RWPE1 (cell line): ENCODE measurements at places on chromosomes 1 and 21.

GRCh38 chr1:59673573-59674450 is 140.9 kb upstream of the HOOK1 start:
- peak; percentile 92 for DNase-seq

DNA sequence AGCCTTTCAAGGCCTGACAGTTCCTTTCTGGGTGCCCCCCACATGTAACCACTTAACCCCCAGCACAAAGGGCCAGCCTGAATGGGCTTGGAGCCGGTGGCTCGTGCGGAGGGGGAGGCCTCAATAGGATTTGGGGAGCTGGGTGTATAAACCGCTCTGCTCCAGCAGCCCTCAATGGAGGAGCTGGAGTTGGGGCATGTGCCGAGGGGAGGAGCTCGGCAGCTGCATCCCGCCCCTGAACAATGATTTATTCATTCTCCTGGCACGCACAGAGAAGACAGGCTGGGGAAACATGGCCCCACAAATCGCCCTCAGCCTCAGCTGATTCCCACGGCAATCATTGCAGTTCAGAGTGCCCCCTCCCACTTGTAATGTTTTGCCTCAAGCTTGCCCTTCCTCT is 6.9 kb upstream of the C1orf216 start:
- DNase-seq = no peak

GRCh38 chr21:35923971-35924370 is 136.4 kb downstream of the SETD4 start:
- no peak for DNase-seq

- no peak for DNase-seq
These were observed 548.6 kb downstream of the LTN1 start for GRCh38 chr21:28444111-28444510.

- DNase-seq = no peak
These were observed 40.9 kb downstream of the FCRL3 start for GRCh38 chr1:157659576-157660247.

- no peak for DNase-seq
These were observed 35.0 kb upstream of the SLC2A1 start for GRCh38 chr1:42993502-42994136.

GRCh38 chr1:118783095-118783758 is 204.9 kb downstream of the TBX15 start:
- no peak for DNase-seq

- no peak for DNase-seq
These were observed 48.7 kb downstream of the EIF2D start for GRCh38 chr1:206563367-206564207.

DNA sequence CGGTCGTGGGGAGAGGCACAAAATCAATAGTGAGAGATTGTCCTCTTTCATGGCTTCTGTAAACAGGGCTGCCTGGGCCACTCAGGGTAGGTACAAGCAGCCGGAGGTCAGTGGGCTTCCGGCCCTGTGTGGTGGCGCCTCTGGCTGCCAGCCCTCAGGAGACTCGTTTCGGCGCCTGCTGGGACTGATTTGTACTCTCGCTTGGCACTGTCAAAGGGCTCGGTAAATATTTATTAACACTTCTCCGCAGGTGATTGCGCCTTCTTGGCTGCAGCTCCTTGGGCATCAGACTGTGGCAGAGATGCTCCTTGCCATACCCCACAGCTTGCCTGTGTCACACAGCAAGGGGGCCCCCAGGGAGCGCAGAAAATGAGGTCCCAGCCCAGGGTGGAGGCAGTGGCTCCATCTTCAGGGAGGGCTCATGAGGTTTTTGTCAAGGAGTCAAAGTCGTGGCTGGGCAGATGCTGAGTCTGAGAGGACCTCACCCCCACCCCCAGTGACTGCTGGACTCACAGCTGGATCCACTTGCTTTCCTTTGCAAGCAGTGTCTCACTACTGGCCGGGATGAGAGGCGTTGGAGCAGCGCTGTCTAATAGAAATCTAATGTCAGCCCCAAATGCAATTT is 262.5 kb downstream of the GRIK3 start:
- no peak for DNase-seq

GRCh38 chr1:55144886-55145285 is 70.3 kb downstream of the USP24 start:
- no peak for DNase-seq

DNA sequence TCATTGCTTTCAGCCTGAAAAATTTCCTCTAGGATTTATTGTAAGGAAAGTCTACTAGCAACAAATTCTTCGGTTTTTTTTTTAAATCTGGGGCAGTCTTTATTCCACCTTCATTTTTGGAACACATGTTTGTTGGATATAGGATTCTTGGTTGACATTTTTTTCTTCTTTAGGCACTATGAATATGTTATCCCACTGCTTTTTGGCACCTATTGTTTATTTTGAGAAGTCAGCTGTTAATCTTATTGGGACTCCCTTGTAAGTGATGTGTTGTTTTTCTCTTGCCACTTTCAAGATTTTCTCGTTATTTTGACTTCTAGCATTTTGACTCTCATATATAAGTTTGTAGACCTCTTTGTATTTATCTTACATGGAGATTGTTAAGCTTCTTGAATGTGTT is 99.3 kb downstream of the NPHS2 start:
- no peak for DNase-seq

- DNase-seq = no peak
These were observed 3.5 kb downstream of the ROR1 start for GRCh38 chr1:63777286-63777685.

- DNase-seq = no peak
These were observed 33.2 kb downstream of the ZBTB40 start for GRCh38 chr1:22484706-22485345.

GRCh38 chr1:9960706-9961562 is 17.7 kb downstream of the NMNAT1 start:
- no peak for DNase-seq

- DNase-seq = no peak
These were observed 279.6 kb downstream of the ASTN1 start for GRCh38 chr1:176884911-176885310.

DNA sequence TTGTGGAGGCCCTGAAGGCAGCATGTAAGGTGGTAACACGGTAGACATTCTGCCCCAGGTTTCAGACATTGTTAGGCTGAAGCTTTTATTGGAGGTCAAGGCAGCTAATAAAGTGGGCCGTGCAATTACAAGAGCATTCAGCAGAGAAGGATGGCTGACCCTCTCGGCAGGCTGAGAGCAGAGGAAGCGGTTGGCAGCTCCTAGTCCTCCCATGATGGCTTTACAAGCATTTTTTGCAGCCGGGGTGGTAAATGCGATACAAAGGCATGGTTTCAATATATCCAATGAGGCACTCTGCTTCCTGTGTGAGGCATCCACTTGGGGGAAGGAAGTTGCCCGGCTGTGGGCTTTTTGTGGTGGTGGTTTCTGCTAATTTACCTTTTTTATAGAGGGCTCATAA is 14.6 kb downstream of the KIF26B start:
- DNase-seq = no peak

- DNase-seq = peak; percentile 74
These were observed 2.8 kb downstream of the S100A6 start for GRCh38 chr1:153532769-153533599.

GRCh38 chr1:197942042-197942441 is 24.9 kb downstream of the LHX9 start:
- no peak for DNase-seq

GRCh38 chr1:205794011-205794730 is 18.8 kb downstream of the SLC41A1 start:
- no peak for DNase-seq

- DNase-seq = no peak
These were observed 34.9 kb upstream of the PTGFRN start for GRCh38 chr1:116874733-116875249.

DNA sequence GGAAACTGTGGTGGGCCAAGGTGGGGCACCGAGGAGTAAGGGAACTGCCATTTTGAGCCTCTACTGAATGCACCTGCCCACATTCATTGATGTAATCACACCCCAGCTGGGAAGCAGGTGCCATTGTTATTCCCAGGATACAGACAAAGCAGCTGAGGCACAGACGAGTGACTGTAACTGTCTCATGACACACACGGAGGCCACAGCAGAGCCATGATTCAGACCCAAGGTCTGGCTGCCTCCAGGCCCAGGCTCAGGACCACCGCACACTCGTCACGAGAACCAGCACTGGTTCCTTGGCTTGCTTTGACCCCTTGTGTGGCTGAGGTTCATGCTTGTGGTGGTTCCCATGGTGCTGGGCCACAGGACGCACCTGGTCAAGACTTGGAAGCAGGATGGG is 45.6 kb upstream of the CLIC4 start:
- DNase-seq = no peak
